H7 (cell line): ENCODE measurements at places on chromosomes 6 and 20. TPM values are rescaled to one million over a fixed set of nuclear protein-coding genes. Genes with fewer than 3 reads are reported as not detected.

DNA sequence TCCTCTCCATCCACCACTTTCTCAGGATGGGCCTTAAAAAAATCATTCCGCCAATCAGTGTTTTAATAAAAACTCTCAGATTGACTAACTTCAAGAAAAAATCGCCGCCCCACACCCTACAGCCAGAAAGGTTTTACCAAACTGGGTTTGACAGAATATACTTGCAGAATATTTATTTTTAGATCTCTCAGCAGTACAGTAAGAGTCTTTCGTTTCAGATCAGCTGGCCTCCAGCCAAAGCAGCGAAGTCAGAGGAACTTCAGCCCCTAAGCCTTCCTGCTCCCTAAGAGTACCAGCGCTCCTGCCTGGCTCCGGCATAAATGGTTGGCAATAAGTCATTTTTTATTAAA lies 24.7 kb downstream of the TBC1D7 start:
- no peak for DNase-seq

DNA sequence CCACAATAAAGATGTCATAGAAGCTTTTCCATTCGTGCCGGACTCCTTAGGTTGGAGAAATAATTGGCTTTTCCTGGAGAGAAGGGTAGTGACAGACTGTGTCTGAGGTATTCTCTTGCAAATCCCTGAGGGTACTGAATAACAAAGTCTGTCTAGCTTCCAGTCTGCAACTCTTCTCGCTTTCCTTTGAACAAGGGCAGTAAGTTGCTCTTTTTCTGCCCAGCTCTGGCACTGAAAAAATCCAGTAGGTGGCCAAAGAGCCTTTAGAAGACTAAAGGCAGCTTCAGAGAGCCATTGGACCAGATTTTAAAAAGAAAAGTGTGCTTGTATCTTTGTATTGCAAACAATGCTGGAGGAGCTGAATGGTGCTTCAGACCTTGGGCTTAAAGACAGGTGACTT lies 20.7 kb upstream of the RREB1 start:
- DNase-seq = peak; percentile 44

- no peak for DNase-seq
Observed at GRCh38 chr6:112209131-112209530, 45.2 kb downstream of the LAMA4 start.

Gene COL10A1
- total RNA-seq = 0.04 TPM in 1 of 2 replicates, not detected in the other

Gene HLA-DRA
- 0.33 TPM in 1 of 2 replicates, not detected in the other for total RNA-seq

Gene SLC26A8
- total RNA-seq = 0.03 TPM in 1 of 2 replicates, not detected in the other

Gene RTEL1
- 15.1 and 22.4 TPM in 2 replicates for total RNA-seq

DNA sequence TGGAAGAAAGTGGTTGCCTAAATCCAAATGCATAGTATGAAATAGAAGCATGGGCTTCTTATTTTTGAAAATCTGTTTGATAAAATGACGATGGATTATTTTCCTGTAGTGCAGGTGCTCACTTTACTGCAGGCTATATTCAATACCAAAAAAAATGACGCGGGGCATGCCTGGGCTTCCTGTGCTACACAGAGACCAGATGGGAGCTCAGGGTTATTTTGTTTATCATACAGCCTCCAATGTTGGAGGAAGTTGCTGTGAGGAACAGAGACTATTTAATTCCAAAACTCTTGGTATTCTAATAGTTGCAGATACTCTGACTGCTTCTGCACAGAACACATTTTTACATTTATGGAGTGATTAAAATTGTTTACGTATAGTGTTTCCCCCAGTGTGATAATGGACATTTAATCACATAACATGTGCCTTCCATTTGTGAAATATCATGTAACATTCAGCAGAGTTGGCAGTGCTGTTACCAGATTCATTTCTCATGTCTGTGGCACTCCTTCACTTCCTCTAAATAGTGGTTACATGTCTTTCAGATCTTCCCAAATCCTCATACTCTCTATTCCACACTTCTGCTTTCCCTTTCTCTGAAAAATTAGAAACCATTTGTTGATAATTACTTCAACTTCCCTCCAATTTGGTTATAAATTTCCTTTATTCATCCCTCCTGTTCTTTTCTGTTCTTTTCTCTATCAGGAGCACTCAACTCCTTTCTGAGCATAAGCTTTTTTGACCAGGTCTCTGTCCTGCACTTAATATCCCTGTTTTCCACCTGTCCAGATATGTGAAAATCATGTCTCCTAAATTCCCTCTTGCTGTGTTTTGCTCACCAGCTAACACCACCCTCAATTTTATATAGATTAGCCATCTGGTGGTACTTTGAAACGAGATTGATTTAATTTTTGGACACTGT lies 121.6 kb downstream of the ADGRB3 start:
- no peak for DNase-seq

Gene DAAM2
- total RNA-seq = 0.97 and 1.0 TPM in 2 replicates

Gene TFAP2B
- total RNA-seq = not detected in 2 replicates

Gene HRH3
- 0.85 and 1.9 TPM in 2 replicates for total RNA-seq

Gene OR2H2
- total RNA-seq = not detected in 2 replicates

DNA sequence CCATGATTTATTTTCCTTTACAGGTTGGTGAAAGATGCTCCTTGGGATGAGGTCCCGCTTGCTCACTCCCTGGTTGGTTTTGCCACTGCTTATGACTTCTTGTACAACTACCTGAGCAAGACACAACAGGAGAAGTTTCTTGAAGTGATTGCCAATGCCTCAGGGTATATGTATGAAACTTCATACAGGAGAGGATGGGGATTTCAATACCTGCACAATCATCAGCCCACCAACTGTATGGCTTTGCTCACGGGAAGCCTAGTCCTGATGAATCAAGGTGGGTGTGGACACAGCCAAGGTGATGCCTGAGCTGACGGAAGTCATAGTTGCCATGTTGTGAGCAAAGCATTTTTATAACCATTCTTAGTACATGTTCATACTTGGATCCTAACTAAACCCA lies 34.6 kb upstream of the CALHM6 start:
- no peak for DNase-seq

GRCh38 chr6:39561536-39562266 lies 163.5 kb downstream of the KIF6 start:
- DNase-seq = no peak

DNA sequence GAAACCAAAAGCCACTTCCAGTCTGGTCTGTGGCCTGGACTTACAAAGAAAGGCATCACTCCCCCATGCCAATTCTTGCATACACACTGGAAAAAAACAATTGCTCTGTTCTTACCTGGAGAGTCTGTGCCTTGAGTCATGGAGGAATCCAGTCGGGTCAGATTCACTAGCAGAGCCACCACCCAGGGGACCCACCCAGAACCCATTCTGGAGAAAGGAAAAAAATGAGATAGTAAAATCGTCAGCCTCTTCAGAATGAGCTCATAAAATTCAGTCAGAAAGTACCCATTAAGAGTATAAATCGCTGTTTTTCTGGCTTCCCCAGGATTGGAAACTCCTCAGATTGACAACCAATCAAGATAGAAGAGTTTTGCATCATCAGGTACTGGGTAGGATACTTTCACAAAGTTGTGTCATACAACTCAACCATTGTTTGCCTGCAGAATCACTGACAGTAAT lies at the start of gene HLA-DOB:
HLA-DOB (minus strand) TSS at position 257 of the 459 bp plus-strand sequence; CDS start at position 206, 51 bp downstream.
- no peak for DNase-seq

DNA sequence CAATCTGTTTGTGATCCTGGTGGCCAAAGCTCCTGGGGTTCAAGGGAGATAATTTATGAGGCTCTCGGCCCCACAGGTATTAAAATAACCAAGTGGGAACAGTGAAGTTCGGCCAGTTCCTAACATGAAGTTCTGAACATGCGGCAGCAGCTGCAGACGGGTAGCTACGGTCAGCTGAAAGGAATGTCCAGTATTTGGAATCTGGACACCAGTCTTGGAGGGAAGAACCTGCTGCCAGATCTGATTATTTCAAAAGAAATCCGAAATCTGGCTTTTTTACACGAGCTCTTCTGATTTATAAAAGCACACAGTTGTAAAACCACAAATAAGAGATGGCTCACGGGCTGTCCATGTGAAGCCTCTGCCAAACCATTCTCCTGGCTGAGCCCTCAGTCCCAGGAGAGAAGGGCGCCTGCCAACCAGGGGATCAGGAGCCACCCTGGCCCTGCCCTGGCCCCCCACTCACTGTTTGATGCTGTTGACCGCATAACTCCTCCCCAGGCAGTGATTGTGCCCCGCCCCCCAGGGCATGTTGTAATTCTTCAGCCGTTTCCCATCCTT lies 28.2 kb upstream of the KCNB1 start:
- DNase-seq = no peak

- DNase-seq = no peak
Observed at GRCh38 chr6:134657751-134658527, 292.0 kb downstream of the ALDH8A1 start.

- no peak for DNase-seq
Observed at GRCh38 chr6:6840831-6841291, 252.3 kb downstream of the LY86 start.

Gene FAM217A
- not detected in 2 replicates for total RNA-seq

DNA sequence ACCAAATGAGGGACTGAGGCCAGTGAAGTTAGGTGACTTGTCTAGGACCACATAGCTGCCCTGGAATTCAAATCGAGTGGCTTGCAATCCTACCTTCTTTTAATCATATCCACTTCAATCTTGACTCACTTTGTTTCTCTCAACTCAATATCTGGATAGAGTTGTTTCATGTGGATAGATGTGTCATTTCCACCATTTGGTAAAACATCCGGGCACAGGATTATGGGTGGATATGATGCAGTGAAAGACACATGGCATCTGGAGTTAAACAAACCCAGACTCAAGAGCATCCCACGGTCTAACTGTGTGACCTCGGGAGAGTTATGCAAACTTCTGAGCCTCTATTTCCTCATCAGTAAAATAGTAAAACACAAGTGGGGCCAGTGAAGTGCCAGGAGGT lies 103.6 kb upstream of the CNKSR3 start:
- DNase-seq = no peak

Gene EPPIN
- total RNA-seq = 0.03 TPM in 1 of 2 replicates, not detected in the other

DNA sequence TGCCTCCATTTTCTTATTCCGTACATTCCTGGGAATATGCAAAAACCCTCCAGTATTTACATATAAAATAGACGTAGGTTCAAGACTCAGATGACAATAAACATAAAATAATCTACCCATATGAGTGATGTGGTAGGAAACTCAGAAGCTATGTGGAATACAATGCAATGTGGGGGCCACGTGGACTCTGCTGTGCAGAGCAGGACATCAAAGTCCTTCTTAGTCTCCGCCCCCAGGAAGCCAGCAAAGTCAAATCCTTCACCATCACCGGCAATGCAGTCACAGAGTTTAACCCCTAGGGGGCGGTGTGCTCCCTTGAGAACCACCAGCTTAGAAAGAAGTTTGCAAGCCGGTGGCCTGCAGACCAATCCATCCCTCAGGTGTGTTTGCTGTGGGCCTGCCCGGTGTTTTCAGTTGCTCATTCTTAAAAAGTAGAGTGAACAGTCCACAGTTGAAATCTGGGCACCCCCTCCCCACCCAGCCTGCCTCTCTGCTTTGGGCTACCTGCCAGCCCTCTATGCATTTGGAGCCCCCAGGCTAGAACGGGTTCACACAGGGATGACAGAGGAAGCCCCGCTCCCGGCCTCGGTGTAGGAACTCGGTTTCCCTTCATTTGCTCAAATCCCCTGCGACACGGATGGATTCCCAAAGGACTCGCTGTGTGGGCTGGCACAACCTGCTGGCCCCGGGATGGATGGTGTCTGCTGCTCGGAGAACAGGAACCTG lies 59.9 kb downstream of the SULF2 start:
- DNase-seq = peak; percentile 91

- no peak for DNase-seq
Observed at GRCh38 chr20:63843778-63844177, 12.7 kb upstream of the ZBTB46 start.

GRCh38 chr20:50138120-50138478 lies 15.4 kb downstream of the PEDS1 start:
- no peak for DNase-seq

Gene SYTL3
- total RNA-seq = 0.74 and 1.2 TPM in 2 replicates

DNA sequence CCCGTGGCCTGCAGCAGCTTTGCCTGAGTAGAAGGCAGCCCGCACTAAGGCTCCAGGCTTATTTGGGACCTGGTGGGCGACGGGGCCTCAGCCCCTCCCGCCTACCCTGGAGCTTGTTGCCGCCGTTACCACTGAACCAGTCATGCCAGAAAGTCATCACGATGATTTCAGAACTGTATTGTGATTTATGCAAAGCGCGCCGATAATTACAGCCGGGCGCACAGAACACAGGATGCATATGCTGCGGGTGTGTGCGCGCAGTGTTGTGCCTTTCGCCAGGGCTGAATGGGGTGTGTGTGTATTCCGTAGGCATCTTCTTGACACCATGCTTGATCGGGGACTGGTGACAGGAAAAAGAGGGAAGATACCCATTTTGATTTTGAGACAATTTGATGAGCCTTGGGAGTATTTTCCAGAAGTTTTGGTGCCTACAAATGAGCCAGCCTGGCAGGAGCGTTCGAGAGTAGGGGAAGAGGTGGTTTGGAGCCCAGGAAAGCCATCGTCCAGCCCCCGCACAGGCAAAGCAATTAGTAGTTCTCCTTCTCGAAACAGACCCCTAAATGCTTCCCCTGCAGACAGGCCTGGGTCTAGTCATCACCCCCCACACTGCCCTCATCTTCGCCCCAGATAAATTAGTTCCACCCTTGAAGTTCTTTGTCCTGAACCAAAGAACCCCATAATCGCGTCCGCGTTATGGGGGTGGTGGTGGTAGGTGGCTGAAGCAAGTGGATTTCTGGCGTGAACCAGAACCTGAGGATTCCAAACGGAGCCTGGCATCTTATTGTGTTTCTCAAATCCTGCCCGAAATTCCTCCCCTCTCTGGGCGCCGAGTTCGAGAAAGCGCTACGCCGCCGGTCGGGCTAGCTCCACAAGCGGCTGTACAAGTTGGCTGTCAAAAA lies 1.9 kb upstream of the NR2E1 start:
- DNase-seq = peak; percentile 45

Gene MYH7B
- 0.10 and 0.18 TPM in 2 replicates for total RNA-seq

Gene METTL24
- total RNA-seq = 0.41 and 0.69 TPM in 2 replicates

Gene CEBPB
- total RNA-seq = 23.5 and 23.6 TPM in 2 replicates

DNA sequence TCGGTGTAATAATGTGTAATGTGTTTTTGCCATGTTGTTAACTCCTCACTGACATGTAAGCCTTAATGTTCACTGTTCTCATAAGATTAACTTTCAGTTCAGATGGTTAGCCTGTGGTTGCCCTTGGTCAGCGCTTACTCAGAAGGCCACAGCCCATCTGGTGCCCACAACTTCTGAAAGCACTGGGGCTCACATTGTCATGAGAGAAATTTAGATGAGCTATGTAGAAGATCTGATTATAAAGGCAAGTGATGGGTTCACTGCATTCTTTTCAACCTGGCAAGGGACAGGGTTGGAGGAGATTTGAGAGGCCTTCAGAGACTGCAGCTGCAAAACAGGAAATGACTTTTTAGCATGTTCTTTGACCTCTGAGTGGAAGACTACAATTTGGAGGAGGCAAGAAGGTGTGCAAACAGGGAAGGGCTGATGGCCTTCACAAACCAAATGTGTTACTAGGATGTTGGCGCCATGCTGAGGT lies 242.3 kb upstream of the SUPT3H start:
- DNase-seq = no peak

Gene TGM2
- total RNA-seq = 0.83 and 1.1 TPM in 2 replicates

Gene CLDN20
- not detected in 2 replicates for total RNA-seq

Gene POM121L2
- total RNA-seq = 0.03 TPM in 1 of 2 replicates, not detected in the other

Gene CRNKL1
- 17.1 and 23.0 TPM in 2 replicates for total RNA-seq
